ENCODE measurements at places on chromosomes 3 and 15.

DNA sequence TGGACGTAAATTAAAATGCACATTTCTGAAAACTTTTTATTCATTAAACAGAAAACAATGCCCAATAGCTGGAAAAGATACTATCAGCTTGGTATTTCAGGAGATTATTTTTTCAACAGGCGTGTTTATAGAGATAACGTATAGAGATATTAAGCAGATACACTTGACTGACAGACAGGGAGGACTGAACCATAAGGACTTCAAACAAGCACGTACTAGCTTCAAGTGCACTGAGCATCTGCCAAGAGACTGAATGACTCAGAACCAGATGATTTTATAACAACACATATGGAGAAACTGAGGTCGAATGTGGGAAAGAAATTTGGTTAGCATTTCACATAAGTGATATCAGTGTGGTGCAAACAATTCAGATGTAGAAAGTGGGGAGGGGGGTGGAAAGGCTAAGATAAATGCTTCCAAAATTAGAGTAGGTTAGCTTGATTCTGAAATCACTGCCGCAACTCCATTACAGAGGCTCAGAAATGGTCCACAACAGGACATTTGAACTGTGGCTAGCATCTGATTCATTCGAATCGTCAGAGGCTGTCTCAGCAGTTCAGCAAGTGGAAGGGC is 103.5 kb downstream of the SEMA6D start:
- no peak for DNase-seq

GRCh38 chr3:69200384-69201068 is 78.1 kb upstream of the LMOD3 start:
- DNase-seq: peak; percentile 39

GRCh38 chr3:3705090-3705775 is 94.0 kb upstream of the LRRN1 start:
- DNase-seq: no peak

DNA sequence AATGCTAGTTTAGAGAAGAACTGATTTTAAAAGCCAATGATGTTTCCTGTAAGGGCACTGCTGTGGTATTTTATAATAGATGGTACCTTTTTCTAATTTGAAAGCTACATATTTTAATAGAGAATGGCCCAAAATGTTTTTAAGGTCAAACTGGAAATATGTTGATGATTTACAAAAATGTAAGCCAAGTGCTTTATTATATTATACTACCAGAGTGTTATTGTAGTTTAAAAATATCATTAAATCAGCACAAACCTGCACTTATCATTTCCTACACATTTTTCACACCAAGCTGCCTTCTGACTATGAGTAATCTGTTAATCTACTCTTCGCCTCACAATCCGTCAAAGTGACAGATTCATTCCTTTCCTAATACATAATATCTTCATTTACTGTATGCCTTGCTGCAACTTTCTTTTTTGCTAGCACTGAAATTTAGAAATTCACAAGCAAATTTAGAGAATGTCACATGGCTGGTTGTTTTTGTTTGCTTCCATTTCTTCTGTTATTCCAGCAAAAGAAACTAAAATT is 126.4 kb upstream of the FAM3D start:
- DNase-seq: no peak
